Hypothalamus (tissue), 51 donors: ENCODE measurements at places on chromosomes 12 and 14.

DNA sequence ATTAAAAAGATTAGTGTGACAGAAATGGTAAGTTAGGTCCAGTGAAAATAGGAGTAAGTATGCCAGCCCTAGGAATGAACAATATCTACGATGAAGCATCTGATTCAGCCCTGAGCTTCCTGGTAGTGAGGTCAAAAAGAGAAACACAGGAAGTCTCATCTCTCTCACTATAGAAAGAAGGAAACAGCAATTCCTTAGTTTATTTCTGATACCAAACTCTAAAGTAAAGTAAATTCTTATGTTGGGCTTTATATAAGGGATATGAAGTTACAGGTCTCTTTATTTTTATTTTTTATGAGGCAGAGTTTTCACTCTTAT lies 76.7 kb upstream of the RFLNA start:
- no peak for DNase-seq

GRCh38 chr14:95363468-95363954 lies 43.8 kb upstream of the CLMN start:
- no peak for DNase-seq

DNA sequence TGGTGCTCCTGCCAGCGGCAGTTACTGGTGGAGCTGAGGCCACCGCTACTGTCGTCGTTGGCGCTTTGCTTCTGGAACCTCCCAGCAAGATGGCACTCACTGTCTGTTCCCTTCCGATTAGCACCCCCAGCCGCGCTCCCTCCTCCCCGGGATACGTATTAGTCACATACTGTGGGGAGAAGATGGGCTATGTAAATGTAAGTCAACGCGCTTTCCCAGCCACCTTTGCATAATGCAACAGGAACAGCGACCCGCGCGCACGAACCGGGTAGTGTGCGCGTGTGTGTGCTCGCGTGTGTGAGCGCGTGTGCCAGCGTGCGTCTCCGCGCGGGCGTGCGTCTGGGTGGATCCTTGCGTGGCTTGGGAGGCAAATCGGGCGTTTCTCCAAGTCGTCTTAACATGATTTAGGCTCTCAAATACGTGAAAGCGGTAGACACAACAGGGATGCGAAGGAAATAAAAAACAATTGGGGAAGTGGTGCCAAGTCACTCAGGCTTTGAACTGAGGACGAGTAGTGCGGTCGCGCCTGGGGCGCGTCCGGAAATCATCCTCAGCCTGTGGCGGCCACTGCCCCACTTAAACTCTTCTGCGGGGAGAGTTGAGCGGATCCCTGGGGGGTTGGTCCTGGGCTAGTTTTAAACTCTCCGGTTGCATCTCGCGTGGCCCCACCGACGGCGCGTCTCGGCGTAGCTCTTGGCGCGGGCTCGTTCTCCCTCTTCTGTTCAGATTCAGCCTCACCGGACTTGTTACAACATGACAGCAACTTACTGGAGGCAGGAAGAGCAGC lies 1.8 kb downstream of the FLRT2 start:
- DNase-seq: peak; percentile 27

GRCh38 chr12:89988188-89988915 lies 279.7 kb upstream of the ATP2B1 start:
- DNase-seq: no peak

- DNase-seq: no peak
Measured at GRCh38 chr14:23114120-23114458, 5.0 kb downstream of the CEBPE start.

DNA sequence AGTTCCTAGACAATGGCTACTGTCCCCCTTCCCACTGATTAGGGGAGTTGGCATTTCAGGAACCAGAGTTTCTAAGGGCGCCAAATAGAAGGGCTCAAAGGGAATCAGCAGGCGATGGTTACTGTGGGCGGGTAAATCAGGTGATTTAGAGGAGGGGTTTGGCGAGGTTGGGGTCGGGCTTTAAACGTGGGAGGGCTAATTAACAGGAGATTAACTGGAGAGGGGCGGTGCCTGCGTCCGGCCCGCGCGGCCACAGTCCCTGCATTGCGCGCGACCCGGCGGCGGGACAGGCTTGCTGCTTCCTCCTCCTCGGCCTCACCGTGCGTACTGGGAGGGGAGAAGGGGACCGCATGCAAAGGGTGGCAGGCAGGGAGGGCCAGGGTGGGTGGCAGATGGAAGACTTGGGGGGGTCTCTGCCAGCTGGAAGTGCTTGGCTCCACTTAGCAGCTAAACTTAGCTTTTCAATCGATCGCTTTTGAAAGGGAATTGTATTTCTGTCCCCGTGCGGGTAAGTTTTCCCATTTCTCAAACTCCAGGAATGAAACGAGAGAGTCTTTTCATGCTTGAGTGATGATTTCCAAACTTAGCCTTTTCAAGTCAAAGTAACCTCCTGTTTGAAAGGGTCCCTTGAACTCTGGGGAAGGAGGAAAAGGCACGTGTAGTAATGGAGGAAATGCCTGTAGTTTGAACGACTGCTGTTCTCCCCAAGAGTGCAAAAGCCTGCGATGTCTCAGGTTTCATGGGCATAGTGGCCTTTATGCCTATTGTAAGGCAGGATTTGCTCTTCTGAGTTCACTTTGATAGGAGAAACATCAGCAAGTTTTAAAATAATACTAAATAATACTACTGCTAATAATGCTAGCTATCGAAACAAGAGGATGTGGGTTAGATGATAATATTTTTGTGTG lies at the start of gene MGST1:
Gene MGST1 (plus strand): TSS at position 255 of the 908 bp plus-strand sequence. CDS start 6,608 bp downstream, outside the sequence.
- DNase-seq: peak; percentile 27

DNA sequence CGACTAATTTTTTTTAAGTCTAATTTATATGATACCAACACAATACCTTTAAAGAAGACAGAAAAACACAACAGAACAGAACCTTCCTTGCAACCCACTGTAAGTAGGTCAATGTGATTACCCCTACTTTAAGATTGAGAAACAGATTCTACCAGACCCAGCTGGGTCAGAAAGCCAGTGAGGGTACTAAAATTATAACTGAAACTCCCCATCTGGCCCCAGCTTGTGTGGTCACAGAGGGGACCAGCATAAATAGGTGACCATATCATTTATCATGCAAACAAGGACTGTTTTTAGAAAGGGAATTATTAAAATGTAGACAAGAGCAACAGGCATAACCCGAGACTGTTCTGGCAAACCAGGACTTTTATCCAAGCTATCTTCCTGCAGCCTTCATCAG lies 30.1 kb upstream of the FRMD6 start:
- DNase-seq: no peak

DNA sequence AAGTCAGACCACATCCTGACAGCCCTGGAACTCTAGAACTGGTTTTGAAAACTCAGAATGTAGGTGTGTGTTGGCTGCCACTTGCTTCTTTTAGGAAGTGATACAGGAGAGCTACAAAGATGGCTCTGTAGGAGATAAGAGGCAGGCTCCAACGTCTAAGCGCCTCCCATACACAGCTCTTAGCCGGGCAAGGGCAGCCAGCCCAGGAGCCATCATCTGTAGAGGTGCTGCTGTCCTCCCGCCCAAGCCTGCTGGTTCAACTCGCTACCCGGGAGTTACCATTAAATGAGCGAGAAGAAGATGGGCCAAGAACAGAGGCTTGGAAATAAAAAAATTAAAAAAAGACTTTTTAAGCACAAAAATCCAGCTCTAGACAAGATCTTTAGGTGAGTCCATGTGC lies 61.2 kb upstream of the DIO3 start:
- DNase-seq: no peak

DNA sequence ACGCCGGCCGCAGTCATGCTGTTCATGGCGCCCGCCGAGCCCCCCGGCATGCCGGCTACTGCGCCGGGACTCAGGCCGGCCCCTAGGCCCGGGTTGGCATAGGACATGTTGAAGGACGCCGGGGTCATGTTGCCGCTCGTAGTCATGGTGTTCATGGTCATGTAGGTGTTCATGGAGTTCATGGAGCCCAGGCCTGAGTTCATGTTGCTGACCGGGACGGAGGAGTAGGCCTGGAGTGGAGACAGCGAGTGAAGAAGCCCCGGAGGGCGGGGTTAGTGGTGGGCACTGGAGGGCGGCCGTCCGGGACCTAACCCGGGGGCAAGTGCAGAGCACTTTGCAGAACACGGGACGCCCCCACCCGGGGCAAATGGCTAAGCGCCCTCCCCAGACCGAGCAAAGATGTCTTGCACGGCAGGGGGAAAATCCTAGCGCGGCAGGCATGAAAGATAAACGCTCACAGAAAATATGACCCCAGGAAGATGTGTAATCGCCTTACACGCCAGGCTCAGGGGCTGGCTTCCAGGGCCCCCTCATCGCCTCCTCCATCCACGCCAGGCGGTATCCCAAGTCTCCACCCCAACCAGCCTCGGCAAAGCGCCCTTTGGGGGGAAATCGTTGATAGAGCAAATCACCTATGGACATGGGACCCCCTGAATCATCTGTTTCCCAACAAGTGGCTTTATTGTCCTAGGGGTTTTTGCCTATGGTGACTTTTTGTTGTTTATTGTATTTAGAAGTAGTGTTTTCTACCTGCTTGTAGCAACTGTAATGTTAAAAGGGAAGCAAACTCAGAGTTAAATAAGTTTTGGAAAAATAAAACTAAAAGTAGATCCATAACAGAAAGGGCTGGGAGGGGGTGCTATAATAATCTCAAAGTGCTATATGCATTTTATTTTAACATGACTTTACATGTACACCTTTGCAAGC lies 2.3 kb downstream of the FOXA1 start:
- no peak for DNase-seq

DNA sequence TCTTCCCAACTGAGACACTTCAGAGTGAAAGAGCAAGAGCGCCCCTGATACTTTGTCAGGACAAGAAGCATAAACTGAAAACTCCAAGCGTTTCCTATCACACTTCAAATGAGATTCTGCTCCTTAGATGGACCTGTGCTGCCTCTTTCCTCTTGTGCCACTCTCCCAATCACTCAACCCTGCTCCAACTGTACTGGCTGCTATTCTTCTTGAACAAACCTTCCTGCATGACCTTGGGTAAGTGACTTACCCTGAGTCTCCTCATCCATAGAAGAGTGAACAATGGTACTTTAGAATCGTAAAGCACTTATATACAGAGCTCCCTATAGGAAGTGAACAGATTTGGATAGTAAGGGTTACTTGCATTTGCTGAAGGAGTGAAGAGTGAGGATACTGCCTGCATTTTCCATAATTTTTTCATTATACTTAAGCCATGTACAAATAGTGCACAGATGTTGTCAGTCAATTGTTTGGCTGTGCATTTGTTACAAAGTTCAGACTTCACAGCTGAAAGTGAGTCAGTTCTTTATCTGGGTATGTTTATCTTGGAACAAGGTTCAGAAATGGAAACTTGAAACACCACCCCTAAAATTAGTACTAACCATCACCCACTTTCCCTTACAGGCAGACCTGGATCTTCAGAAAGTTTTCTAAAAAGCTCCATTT lies 10.8 kb downstream of the MTERF2 start:
- no peak for DNase-seq

DNA sequence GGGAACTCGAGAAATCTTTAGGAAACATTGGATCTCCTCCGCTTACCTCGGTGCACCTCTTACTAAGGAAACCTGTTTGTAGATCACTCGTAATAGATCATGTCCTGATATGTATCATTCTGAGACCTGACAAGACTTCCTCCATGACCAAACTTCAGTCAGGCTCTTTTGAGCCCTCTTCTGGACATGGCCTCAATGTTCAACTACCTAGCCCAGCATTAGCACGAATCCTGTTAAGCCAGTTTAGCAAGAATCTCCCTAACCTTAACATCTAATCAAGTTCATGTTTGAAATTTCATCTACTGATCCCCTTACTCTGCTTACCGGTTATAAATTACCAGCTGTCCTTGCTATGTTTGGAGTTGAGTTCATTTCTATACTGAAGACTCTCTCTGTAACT lies 713.9 kb upstream of the USP15 start:
- no peak for DNase-seq

GRCh38 chr12:121801595-121802484 lies 2.0 kb upstream of the SETD1B start:
- DNase-seq: no peak

DNA sequence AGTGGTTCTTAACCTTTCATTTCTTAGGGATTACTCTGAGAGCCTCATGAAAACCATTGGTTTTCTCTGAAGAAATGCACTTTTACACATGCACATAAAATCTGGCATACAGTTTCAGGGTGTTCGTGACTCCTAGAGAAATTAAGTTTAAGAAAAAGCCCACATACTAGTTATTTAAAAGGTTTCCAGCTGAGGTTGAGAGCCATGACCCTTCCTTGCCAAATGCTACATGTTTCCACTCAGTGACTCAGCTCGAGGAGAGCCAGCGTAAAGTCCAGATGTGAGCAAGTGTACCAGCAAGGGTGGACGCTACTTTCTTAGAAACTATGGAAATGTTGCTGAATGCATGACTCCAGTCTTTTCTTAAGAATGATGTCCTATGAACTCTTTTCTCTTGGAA lies 42.7 kb upstream of the FLRT2 start:
- no peak for DNase-seq

DNA sequence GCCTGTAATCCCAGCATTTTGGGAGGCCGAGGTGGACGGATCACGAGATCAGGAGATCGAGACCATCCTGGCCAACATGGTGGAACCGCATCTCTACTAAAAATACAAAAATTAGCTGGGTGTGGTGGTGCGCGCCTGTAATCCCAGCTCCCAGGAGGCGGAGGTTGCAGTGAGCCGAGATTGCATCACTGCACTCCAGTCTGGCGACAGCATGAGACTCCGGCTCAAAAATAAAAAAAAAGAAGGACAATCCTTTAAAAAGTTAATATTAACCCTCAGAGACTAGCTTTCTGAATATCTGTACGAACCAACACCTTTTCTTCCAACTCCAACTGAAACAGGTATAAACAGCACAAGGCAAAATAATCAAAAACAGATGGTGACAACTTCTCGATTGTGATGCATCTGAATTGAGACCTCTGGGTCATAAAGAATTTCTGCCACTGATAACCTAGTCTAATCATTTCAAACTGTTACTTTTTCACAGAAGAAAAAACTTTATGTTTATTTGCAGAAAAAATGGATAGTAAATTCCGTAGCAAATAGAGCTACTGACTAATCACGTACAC lies 27.8 kb downstream of the CLIP1 start:
- no peak for DNase-seq

GRCh38 chr12:32605326-32606095 lies 73.6 kb upstream of the DNM1L start:
- no peak for DNase-seq

DNA sequence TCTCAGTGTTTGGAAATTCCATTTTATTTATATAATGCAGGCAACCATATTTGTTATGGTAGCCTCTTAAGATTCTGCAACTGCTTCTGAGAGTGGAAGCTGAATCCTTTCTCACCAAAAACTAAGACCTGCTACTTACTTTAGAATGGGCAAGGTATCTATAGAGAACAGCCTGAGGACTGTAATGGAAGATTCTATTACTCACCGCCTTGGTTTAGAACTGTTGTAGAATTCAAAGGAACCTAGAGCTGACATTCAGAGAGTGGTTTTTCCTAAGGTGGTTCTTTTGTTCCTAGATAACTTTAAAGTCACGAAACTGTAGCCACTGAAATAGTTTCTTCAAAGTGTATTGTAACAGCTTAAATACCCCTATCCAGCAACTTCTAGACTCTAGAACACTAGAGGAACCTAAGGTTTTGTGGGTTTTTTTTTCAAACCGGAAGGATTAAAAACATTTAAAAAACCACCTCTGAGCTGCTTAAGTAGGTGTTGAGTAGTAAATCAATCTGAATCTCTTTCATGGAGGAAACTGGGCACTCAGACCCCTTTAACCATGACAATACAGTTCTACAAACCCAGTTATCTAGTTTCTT lies 4.2 kb downstream of the TDP1 start:
- no peak for DNase-seq

- no peak for DNase-seq
Measured at GRCh38 chr14:102159841-102160240, 20.1 kb downstream of the WDR20 start.
